ENCODE measurements at places on chromosomes 6 and 20. TPM values are rescaled to one million over a fixed set of nuclear protein-coding genes. Genes with fewer than 3 reads are reported as not detected.

Gene RHAG
- total RNA-seq, result not detected

Gene VGLL2
- not detected for total RNA-seq

Gene C20orf96
- 11.1 TPM for total RNA-seq

Gene FLOT1
- 172 TPM for total RNA-seq

Gene PAX1
- total RNA-seq, result not detected

Gene F13A1
- total RNA-seq, result 421 TPM

Gene TOX2
- total RNA-seq, result 17.2 TPM

Gene FRK
- total RNA-seq, result 9.3 TPM

Gene SLC32A1
- not detected for total RNA-seq

DNA sequence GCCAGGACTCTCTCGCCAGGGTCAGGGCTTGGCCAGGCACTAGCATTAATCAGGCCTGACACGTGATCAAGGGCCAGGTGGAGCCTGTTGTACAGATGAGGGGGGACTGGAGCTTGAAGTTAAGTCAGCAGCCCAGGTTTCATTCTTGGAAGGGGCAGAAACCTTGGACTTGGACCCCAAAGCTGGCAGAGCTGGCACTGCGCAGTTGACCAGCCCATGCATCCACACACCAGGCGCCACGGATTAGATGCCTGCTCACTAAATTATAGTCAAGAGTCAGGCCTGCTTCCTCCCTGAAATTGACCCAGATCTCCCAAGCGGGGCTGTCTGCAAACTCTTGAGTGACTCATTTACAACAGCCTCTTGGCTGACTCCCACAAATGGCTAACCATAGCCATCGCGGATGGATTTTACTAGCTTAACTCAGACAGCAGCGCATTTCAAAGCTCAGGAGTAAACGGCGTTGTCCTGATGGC, 4.1 kb upstream of the TAF4 start:
- no peaks in the 10 kb centered on the region for H3K27me3 ChIP-seq
- no peak overlapping the region for H3K27ac ChIP-seq
- H3K36me3 ChIP-seq, result no peaks in the 10 kb centered on the region

- no peaks in the 10 kb centered on the region for H3K4me1 ChIP-seq
- DNase-seq, result no peak
- H3K36me3 ChIP-seq, result no peaks in the 10 kb centered on the region
- H3K27me3 ChIP-seq, result no peaks in the 10 kb centered on the region
- H3K27ac ChIP-seq, result no peak overlapping the region
- H3K4me3 ChIP-seq, result no peak overlapping the region
Observed at GRCh38 chr6:39731565-39731964, 6.4 kb upstream of the KIF6 start.

GRCh38 chr6:88728756-88729155, 234.7 kb downstream of the RNGTT start:
- H3K27ac ChIP-seq, result no peak overlapping the region
- no peaks in the 10 kb centered on the region for H3K4me1 ChIP-seq
- H3K36me3 ChIP-seq, result no peaks in the 10 kb centered on the region
- no peaks in the 10 kb centered on the region for H3K27me3 ChIP-seq
- DNase-seq, result no peak
- H3K4me3 ChIP-seq, result no peak overlapping the region

DNA sequence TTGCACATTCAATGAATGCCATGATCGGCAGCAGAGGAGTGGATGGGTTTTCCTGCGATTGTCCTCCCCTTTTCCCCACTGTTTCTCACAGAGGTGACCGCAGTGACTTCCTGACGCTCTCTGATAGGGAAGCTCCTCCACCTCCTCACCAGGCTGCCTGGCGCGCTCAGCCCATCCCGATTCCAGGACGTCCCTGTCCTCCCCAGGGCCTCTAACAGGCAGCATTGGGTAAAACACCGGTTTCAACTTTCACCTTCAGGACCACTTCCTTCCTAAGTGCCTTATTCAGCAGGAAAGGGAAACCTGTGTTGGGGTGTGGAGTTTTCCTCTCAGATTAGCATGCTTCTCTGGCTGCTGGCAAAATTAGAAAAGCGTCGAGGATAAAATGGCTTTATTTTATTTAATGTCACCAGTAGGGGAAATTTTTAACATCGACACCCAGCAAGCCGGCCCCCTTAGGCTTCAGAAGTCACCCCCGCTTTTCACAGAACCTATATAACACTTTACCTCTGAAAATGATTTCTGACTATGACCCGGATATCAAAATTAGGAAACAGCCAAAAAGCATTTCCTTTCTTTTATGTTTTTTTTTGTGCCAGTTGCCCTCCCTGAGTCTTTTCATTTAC, 570.4 kb upstream of the GJE1 start:
- no peaks in the 10 kb centered on the region for H3K4me1 ChIP-seq
- H3K4me3 ChIP-seq, result peak overlapping the region; percentile 90
- no peaks in the 10 kb centered on the region for H3K36me3 ChIP-seq
- no peaks in the 10 kb centered on the region for H3K27me3 ChIP-seq
- no peak for DNase-seq

- DNase-seq, result no peak
- no peaks in the 10 kb centered on the region for H3K27me3 ChIP-seq
- no peaks in the 10 kb centered on the region for H3K36me3 ChIP-seq
- no peaks in the 10 kb centered on the region for H3K4me1 ChIP-seq
- no peak overlapping the region for H3K27ac ChIP-seq
Observed at GRCh38 chr6:150194195-150194594, 51.4 kb downstream of the PPP1R14C start.

DNA sequence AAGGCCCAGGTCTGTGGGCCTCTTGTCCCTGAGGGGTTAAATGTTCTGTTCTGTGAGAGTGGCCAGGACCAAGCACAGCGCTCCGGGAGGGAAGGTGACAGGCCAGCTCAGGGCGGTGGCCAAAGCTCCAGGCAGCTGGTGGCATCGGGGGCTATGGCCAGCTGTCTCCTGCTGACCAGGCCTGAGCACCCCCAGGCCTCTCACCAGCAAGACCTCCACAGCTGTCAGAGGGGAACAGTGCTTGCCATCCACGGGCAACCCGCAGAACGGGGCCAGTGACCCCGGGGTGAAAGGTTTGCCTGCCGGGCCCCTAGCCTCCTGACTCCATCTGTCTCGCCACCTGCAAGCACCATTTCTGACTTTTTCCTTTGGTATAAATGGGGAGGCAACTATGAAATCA, 46.0 kb downstream of the EYA2 start:
- no peaks in the 10 kb centered on the region for H3K27me3 ChIP-seq
- H3K36me3 ChIP-seq, result no peaks in the 10 kb centered on the region
- no peaks in the 10 kb centered on the region for H3K4me1 ChIP-seq

DNA sequence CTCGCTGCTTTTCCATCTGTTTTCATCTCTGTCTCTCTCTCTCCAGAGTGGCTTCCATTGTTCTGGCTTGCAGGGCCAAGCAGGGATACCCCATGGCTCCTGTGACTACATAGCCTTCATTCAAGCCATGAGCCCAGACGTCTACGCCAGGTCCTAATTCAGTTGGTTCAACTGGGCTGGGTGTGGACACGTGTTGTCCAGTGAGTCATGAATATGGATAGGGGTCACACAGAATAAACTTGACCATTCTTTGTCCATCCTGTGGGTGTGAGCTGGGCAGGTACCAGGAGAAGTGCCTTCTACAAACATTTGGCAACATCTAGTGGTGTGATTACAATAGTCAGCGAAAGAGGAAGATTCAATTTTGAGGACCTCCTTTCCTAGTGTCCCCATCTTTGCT, 96.9 kb upstream of the ARMC2 start:
- H3K4me1 ChIP-seq, result no peaks in the 10 kb centered on the region
- H3K27me3 ChIP-seq, result no peaks in the 10 kb centered on the region
- no peak for DNase-seq
- no peaks in the 10 kb centered on the region for H3K36me3 ChIP-seq

- H3K4me3 ChIP-seq, result no peak overlapping the region
- H3K4me1 ChIP-seq, result no peaks in the 10 kb centered on the region
- DNase-seq, result no peak
Observed at GRCh38 chr6:17892097-17892686, 95.2 kb downstream of the KIF13A start.

DNA sequence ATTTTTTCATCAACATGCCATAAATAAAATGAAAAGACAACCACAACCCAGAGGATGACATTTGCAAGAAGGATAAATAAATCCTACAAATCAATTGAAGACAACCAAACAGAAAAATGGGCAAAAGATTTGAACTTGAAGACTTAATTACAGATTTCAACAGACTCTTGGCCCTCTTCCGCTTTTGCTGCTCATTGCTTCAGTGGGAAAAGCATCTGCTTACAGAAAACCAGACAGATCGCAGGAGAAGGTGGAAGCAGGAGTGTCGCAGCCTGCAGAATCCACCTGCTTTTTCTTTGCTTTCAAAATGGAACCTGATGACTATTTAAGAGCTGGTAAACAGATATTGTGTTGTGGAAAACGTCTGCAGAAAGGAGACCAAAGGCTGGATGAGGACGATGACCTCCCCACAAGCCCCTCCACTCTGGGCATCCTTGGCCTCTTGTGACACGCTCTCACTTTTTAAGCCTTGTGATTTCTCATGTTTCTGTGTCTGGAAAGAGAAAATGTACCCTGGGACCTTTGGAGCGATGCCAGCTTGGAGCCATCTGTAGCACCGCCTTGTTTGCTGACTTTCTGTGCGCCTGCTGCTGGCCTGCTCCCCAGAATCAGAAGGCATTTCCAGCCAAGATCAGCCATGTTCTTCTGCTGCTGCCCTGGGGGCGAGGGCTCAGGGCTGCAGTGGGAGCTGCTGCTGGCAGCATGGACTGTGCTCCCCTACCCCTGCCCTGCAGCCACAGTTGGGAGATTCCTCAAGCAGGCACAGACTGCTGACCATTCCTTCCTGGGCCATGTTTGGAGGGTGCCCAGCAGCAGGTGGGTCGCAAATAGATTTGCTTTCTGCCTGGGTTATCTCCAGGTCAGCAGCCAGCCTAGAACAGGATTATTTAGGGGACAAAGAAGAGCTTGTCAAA, 3.6 kb upstream of the CSTL1 start:
- no peak overlapping the region for H3K27ac ChIP-seq
- no peak for DNase-seq
- no peaks in the 10 kb centered on the region for H3K27me3 ChIP-seq
- H3K36me3 ChIP-seq, result no peaks in the 10 kb centered on the region
- H3K4me3 ChIP-seq, result no peak overlapping the region

GRCh38 chr6:11706171-11706570, 72.4 kb downstream of the ADTRP start:
- H3K4me3 ChIP-seq, result no peak overlapping the region
- no peaks in the 10 kb centered on the region for H3K27me3 ChIP-seq
- no peaks in the 10 kb centered on the region for H3K4me1 ChIP-seq
- no peaks in the 10 kb centered on the region for H3K36me3 ChIP-seq
- DNase-seq, result no peak

GRCh38 chr6:112464901-112465665, 118.0 kb downstream of the RFPL4B start:
- H3K4me3 ChIP-seq, result no peak overlapping the region
- H3K27ac ChIP-seq, result no peak overlapping the region
- no peaks in the 10 kb centered on the region for H3K4me1 ChIP-seq
- H3K36me3 ChIP-seq, result no peaks in the 10 kb centered on the region
- no peaks in the 10 kb centered on the region for H3K27me3 ChIP-seq

- H3K27me3 ChIP-seq, result no peaks in the 10 kb centered on the region
- H3K4me1 ChIP-seq, result no peaks in the 10 kb centered on the region
- H3K4me3 ChIP-seq, result no peak overlapping the region
- no peak overlapping the region for H3K27ac ChIP-seq
- no peaks in the 10 kb centered on the region for H3K36me3 ChIP-seq
Observed at GRCh38 chr6:89610149-89610642, 28.4 kb downstream of the LYRM2 start.

GRCh38 chr6:53730767-53731166, 64.0 kb upstream of the LRRC1 start:
- H3K36me3 ChIP-seq, result no peaks in the 10 kb centered on the region
- H3K27me3 ChIP-seq, result no peaks in the 10 kb centered on the region
- H3K27ac ChIP-seq, result no peak overlapping the region
- H3K4me1 ChIP-seq, result no peaks in the 10 kb centered on the region
- no peak for DNase-seq

GRCh38 chr6:163725008-163725941, 310.8 kb downstream of the QKI start:
- H3K27me3 ChIP-seq, result no peaks in the 10 kb centered on the region
- no peaks in the 10 kb centered on the region for H3K4me1 ChIP-seq
- H3K4me3 ChIP-seq, result no peak overlapping the region

DNA sequence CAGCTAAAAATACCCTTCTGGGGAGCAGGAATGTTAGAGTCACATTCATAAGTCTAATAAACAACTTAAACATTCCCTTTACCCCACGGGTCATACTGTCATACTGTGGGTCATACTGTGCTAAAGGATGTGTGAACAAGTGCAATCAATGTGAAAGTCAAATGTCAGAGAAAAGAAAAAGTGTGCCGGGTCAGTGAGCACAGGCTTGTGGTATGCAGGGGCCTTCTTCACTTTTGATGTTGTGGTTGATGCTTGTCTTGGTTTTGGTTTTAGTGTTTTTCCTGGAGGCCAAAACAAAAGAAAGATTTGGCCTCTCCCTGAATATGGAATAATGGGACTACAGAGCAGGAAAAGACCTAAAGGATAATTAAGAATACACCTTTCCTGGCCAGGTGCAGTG, 267.9 kb upstream of the PLN start:
- DNase-seq, result no peak
- no peak overlapping the region for H3K4me3 ChIP-seq
- H3K36me3 ChIP-seq, result no peaks in the 10 kb centered on the region
- H3K27ac ChIP-seq, result no peak overlapping the region
- H3K4me1 ChIP-seq, result no peaks in the 10 kb centered on the region
- H3K27me3 ChIP-seq, result no peaks in the 10 kb centered on the region

DNA sequence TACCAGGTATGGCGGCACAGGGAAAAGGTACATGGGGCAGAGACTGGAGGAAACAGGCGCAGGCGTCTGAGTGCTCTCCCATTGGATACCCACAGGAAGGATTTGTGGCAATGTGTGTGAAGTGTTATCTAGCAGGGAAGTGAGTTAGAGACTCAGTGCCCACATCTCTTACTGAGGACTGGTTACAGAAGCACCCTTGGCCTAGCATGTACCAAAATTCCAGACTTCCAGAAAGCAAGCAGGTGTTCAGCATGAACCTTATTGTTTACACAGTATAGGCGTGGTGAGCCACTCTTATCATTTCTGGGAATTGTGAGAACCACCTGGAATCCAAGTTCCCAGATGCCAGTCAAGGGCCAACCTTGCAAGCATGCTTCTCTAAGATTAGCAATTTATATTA, 14.2 kb downstream of the MANBAL start:
- no peak for DNase-seq
- H3K36me3 ChIP-seq, result no peaks in the 10 kb centered on the region
- H3K27me3 ChIP-seq, result no peaks in the 10 kb centered on the region
- peaks cover 5% of the 10 kb centered on the region for H3K4me1 ChIP-seq

GRCh38 chr20:48635791-48636267, 192.0 kb downstream of the PREX1 start:
- peak; percentile 88 for DNase-seq
- no peaks in the 10 kb centered on the region for H3K27me3 ChIP-seq
- H3K4me1 ChIP-seq, result no peaks in the 10 kb centered on the region
- no peak overlapping the region for H3K4me3 ChIP-seq
- H3K36me3 ChIP-seq, result peaks cover 2% of the 10 kb centered on the region
- no peak overlapping the region for H3K27ac ChIP-seq

DNA sequence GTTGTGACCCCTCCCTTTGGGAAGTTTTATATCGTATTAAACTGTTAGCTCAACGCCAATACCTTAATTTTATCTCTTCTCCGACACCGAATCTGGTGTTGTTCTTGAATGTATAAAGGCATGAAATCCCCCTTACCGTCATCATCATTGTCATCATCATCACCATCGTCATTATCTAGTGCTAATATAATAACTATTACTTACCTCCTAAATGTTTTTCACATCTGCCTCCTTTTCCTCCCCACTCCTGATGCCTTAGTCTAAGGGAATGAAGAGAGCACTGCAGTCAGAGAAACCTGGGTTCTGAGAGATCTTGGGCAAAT, 677 bp upstream of the ZBTB24 start:
- peak overlapping the region; percentile 2 for H3K27ac ChIP-seq
- no peaks in the 10 kb centered on the region for H3K27me3 ChIP-seq
- H3K4me3 ChIP-seq, result peak overlapping the region; percentile 8
- peaks cover 7% of the 10 kb centered on the region for H3K4me1 ChIP-seq
- DNase-seq, result no peak
